GM12892 (cell line): ENCODE measurements at places on chromosomes 4 and X.

DNA sequence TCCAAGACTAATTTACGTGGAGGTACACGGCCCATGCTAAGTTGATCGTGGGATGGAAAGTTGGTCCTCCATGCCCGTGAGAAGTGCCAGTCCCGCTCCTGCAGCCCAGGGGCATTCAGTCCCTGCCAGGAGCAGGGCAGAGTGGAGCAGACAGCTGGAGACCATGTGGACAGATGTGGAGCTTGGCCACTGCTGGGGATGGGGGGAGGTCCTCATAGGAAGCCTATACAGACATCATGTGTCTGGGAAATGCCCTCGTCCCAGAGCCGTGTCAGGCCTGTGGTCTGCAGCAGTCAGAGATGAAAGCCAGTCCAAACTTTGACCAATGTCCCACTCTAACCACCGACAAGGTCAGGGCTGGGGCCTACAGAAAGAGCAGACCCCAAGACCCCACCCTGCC is 118.4 kb downstream of the CPZ start:
- no peak for DNase-seq

- DNase-seq: no peak
Observed at GRCh38 chr4:10454726-10455125, 2.5 kb downstream of the ZNF518B start.

DNA sequence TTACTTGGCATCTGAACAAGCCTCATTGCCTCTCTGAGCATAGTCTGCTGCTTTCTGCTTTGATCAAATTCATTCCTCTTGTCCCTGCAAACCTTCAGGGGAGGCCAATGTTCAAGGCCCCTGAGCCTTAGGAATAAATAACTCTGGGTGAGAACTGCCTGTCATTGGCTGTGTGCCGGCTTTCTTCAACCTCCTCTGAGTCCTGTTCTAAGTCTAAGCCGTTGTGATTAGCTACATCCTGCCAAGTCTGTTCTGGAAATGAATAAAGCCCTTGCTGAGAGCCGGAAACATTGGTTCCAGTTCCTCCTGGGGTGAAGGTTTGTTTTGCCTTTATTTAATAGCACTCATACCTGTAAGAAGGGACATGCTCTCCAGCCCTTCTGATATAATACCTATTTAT is 13.8 kb downstream of the RNF4 start:
- DNase-seq: peak; percentile 48

DNA sequence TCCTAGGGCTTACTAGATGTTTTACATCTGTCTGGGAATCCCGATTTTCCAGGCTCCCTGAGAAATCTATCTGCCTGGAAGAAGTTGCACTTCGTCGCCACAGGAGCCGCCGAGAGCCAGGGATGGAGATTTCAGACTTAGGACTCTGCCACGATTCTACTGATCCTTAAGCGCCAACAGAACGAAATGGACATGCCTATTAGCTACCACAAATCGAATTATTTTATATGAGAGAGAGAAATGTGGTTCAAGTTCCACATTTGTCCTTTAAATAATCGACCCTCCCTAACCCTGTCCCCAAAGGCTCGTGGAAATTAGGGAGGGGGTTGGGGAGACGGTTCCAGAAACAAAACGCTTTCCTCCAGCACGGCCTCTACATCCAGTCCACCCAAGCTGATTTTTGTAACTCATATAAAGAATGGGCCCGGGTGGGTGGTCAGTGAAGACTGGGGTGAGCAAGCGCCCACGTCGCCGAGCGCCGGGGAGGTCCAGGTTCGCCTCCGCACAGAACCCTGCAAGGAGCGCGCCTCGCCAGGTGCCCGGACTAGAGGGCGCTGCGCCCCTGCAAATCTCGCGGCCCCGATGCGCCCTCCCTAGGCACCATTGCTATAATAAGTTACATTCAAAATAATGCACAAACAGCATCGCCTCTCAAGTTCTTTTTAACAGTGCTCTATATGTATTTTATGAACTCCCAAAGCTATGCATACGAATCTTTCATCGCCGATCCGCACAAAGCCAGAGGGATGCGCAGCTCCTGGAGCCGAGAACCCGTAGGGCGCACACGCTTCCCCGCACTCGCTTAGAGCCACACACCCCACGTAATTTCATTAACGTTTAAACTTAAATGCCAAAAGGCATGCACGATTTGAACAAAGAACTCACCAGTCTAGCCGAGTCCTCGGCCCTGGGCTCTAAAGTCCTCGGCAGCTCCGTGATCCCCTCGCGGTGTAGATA is 2.1 kb upstream of the FAT1 start:
- DNase-seq: no peak

- DNase-seq: no peak
Observed at GRCh38 chrX:136867096-136867491, 13.4 kb downstream of the RBMX start.

- DNase-seq: no peak
Observed at GRCh38 chrX:53631156-53631555, 55.4 kb downstream of the HUWE1 start.

- DNase-seq: no peak
Observed at GRCh38 chrX:7985568-7985967, 58.4 kb upstream of the PNPLA4 start.

GRCh38 chr4:184962125-184962638 is 56.1 kb upstream of the HELT start:
- DNase-seq: no peak

DNA sequence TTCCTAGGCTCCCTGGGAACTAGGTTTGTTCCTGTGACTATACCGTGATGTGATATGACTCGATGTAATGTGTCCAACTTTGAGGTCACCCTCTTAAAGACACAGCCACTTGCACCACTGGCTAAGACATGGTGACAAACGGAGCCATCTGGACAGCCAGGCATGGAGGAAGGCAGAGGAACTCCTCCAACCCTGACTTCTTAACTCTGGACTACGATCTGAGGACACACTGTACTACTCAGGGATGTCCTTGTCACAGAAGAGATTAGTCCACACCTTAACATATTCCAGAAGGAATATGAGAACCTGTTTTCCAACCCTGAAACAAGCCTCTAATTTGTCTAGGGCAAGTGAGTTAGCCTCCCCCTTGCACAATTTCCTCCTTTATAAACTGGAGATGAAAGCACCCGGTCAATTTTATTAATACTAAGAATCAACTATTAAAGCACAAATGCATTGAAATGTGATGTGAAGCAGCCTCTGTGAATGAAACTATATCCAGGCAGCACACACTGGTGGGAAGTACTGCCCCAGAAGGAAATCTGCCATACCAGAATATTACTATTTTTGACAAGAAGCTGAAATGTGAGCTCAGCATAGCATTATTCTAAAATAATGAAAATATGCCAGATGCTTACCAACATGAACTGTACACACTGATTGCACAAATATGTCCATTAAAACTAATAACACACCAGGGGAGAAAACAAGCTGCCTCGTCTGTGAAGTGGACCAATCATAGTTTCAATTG is 47.3 kb downstream of the TSPAN5 start:
- DNase-seq: no peak

GRCh38 chr4:82975792-82976191 is 34.8 kb downstream of the LIN54 start:
- DNase-seq: no peak

DNA sequence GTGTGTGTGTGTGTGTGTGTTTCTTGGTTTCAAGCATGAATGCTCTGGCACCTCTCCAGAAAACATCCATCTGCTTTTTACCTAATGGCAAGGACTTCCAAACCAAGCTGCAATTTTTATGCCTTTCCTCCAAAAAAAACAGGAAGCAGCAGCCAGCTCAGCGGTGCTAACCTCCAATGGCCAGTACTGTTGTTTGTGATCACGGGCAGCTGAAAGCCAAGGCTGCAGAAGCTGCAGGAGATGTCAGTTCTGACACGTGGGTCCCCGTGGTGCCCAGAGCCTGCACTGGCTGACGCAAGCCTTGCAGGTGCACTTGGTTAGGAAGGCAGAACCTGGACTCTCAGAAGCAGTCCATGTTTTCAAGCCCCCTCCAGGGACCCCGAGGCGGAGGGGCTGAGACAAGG is 313.6 kb upstream of the DDX53 start:
- DNase-seq: no peak

GRCh38 chr4:7435471-7436061 is 836 bp upstream of the PSAPL1 start:
- no peak for DNase-seq

DNA sequence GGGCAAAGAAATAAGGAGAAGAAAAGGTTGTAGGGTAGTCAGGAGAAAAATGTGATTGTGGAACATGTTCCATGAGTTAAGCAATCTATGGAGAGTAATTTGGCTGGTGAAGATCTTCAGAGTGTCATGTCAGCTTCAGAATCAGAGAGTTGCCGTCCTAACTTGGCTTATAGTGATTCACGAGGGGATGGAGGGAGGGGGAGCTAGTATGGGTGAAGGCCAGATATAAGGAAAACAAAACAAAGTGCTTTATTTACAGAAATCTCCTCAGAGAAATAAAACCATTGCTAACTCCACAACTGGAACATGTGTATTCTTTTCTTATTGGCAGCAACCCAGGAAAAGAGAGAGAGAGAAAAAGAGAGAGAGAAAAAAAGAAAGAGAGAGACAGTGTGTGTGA is 256.5 kb upstream of the NRK start:
- DNase-seq: no peak

DNA sequence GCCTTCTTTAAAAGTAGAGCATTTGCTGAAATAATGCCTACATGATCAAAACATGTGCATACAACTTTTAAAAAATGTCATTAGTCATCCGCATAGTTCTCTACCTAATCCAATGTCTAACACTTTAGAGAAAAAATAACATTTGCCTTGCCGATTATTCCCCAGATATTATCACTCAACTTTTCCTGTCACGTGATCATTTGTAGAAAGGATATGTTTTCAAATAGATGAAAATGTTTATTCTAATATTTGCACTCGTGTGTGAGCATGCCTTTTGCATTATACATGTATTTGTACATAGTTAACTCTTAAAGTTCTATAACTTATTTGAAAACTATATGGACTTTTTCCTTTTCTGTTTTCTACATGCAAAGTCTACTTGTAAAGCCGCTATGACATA is 533.0 kb upstream of the FMR1 start:
- no peak for DNase-seq

DNA sequence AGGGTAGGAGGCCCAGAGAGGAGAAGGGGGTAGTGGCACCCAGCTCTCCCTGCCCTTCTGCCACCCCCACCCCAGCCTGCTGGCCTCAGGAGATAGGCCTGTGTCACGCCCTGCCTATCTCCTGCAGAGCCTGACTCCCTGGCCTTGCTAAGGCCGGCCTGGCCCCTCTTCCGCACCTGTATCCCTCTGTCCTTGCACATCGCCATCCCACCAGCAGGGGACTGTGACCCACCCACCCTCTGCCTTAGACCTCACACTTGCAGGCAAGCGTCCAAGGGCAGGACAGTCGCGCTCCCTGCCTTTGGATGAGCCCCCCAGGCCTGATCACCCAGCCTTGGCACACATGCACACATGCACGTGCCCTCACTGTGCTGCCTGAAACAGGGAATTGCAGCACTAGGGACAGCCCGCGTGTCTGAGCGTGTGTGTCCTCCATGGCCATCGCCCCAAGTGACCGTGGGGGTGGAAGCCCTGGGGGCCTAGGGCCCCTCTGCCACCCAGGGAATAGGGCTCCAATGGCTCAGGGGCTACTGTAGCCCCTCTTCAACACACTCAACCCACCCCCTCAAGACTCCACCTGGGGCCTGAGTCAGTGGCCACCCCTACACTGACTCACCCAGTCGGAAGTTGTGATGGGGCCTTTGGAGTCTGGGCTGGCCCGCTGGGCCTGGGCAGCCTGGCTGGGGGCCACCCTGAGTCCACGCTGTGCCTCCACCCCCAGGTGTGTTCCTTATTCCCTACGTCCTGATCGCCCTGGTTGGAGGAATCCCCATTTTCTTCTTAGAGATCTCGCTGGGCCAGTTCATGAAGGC is 2.1 kb downstream of the SLC6A8 start:
- no peak for DNase-seq

- no peak for DNase-seq
Observed at GRCh38 chr4:183797445-183798300, 107.4 kb upstream of the STOX2 start.

DNA sequence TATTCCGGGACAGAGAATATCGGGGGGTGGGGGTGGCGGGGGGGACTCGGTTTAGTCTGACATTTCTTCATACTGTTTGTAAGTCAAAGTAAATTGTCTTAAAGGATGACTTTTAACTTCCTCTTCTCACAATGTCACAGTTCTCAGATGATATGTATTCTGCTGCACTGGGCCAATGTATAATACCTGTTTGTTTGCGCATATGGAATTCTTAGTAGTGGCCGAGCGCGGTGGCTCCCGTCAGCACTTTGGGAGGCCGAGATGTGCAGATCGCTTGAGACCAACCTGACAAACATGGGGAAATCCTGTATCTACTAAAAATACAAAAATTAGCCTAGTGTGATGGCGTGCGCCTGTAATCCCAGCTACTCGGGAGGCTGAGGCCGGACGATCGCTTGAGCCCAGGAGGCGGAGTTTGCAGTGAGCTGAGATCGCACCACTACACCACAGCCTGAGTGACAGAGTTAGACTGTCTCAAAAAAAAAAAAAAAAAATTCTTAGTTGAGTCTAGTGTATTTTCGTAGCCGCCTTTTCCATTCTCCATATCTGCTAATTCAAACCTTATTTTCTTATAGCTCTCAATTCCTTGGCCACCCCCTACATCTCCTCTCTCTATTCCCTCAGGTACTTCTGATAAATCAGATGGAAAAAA is 851 bp downstream of the POLR2B start:
- no peak for DNase-seq

DNA sequence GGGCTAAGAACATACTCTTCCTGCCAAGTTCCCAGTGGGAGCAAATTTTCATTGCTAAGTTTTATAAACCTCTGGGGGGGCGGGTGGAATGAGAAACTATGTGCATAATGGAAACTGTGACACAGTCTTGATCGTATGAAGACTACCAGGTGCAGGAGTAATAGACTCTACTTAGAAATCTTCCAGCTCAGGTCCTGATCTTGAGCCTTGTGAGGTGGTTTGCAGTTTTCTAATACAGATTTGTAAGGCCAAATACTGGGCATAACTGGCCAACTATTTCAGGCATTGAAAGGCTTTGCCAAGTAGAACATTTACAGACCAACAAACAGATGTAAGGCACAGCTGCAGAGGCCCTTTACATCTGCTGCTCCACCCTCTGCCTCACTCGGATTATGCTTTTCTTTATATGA is 89.7 kb upstream of the CBR4 start:
- DNase-seq: no peak

DNA sequence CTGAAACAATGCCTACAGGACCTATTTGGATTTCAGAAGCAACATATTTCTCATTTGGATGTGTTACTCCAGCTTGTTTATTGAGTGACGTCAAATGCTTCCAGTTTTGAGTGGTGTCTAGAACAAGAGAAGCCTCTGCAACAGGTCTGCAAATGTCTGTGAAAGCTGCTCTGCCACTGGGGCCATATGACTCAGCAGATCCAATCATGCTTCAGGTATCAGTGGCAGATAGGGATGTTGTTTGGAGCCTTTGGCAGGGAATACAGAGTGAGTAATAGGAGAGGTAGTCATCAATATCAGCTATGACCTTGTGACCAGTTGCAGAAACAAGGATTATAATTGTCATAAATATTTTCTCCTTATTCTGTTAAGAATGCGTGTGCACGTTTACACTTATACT is 141.1 kb upstream of the ZXDA start:
- DNase-seq: no peak

DNA sequence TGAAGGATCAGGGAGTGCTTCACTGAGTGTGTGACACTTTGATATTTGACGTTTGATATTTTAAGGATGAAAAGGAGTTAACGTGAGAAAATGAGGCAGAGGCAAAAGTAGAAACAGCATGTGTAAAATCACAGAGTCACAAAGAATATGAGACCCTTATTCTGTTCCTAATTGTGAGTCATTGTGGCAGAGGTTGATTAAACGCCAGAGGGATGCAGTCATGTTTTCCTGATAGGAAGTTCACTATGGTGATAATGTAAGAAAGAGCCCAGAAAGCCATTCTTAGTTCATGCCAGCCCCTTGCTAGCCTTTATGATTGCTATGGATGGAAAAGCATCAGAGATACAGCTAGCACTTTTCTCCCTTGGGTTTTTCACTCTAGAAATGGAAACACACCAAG is 33.5 kb upstream of the IGSF1 start:
- DNase-seq: no peak
